ENCODE measurements at places on chromosomes 6 and 20.

DNA sequence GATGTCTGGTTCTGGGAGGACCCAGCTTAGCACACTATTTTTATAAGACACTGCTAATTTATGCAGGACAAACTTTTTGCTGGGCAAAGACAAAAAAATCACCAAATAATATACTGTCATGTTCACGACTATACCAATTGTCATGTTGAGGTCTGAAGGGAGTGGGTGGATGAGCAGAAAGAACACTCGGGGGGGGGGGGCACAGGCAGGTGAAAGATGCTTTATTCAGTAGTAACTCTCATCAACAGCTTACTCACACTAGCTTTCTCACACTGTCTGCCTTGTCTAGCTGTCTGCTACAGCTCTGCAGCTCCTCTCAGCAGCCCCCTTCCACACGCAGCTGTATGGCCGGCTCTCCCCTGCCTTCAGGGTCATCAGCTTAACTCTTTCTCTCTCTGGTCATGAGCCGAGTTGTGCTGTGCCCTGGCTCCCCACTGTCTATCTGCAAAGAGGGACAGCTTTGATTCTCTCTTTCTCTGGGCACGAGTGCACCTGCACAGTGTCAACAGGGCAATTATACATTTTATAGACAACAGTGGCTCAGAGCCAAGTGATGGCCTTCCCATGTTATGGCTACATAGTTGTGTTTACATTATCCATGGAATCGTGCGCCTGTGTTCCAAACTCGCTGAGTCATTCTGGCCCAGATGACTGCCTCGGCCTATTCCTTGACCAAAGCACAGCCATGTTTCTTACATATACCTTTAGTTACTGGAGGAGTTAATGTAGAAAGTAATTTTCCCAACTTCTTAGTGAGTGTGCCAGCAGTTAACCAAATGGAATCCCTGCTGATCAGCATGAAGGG, 187.7 kb upstream of the PRSS16 start:
- DNase-seq: no peak

- DNase-seq: no peak
Observed at GRCh38 chr6:18328540-18328939, 58.6 kb upstream of the RNF144B start.

- no peak for DNase-seq
Observed at GRCh38 chr6:112626468-112627082, 279.4 kb downstream of the RFPL4B start.

GRCh38 chr6:160426136-160426535, 78.0 kb downstream of the SLC22A3 start:
- no peak for DNase-seq

- no peak for DNase-seq
Observed at GRCh38 chr20:48015943-48016723, 230.9 kb upstream of the SULF2 start.

DNA sequence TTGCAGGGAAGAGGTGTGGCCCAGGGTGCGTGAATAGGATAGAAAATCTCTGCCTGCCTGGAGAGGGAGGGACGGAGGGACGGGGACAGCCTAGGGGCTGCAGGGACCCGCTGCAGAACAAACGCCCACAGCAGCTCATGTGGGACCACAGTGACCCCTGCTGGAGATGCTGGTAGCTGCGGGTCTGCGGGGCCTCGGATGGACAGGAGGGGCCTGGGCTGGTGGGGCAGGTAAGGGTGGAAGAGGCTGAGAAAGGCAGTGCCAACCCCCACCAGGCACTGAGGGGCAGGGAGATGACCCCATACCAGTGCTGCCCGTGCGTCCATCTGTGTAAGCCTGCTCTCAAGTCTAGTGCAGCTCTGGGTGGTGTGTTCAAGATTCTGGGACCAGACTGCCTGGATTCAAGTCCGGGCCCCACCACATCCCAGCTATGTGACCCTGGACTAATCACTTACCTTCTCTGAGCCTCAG, 39.4 kb downstream of the KIAA1755 start:
- peak; percentile 60 for DNase-seq

- DNase-seq: no peak
Observed at GRCh38 chr6:135481783-135482369, 15.7 kb downstream of the AHI1 start.

- DNase-seq: peak; percentile 49
Observed at GRCh38 chr6:85449388-85449817, 480 bp upstream of the NT5E start.

GRCh38 chr6:128241216-128241615, 279.2 kb downstream of the PTPRK start:
- no peak for DNase-seq

- DNase-seq: no peak
Observed at GRCh38 chr20:19832875-19833274, 74.8 kb downstream of the RIN2 start.

DNA sequence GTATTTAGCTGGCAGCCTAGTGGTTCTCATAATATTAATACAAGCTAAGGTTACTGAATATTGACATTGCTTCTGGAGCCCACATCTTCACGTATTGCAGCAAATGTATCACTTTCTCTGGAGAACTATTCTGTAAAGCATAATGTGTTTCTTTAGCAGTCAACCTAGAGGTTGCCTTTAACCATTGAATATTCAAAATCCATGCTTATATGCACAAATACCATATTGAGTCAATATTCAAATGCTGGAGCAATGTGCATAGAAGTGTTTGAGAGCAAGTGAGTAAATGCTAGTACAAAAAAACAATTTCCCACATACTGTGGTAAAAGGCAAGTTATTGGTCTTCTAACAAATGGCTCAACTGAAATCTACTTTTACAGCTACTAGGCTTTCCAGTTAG, 231.8 kb downstream of the TRDN start:
- no peak for DNase-seq

GRCh38 chr20:38676576-38676975, 47.7 kb upstream of the SLC32A1 start:
- DNase-seq: no peak

DNA sequence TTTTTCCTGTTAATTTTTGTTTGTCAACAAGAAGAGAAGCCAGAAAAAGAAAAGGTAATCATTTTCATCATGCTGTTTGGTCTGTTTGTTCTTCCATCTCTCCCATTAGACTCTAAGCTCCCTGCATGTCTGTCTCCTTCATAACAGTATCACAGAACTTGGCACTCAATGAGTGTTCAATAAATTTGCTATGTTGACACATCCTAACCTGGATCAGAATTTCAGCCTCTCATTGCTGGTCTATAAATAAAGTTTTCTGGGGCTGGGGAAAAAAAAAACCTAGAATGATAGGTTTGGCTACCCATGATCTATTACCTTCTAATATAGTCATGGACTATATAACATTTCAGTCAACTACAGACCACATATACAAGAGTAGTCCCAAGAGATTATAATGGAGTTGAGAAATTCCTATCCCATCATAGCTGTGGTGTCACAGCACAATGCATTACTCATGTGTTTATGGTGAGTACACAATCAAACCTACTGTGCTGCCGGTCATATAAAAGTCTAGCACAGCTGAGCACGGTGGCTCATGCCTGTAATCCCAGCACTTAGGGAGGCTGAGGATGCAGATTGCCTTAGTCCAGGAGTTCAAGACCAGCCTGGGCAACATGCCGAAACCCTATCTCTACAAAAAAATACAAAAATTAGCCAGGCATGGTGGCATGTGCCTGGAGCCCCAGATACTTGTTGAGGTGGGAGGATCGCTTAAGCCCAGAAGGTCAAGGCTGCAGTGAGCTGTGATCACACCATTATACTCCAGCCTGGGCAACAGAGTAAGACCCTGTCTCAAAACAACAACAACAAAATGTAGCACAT, 5.9 kb downstream of the NUDT3 start:
- DNase-seq: no peak

GRCh38 chr6:156507106-156507505, 270.1 kb upstream of the ARID1B start:
- DNase-seq: no peak

DNA sequence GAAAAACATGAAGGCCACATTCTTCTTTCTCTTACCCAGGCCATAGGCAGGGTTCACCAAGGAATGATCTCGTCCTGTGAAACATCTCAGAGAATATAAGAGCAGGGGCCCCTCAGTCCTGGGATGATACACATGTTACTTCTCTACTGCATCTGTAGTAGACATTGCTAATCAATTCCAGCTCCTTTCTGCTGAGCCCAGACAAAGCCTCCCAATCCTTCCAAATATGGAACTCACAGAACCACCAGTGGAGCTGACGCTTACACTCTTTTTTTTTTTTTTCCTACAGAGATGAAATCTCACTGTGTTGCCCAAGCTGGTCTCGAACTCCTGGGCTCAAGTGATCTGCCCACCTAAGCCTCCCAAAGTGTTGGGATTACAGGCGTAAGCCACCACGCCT, 9.1 kb downstream of the SNTA1 start:
- no peak for DNase-seq

DNA sequence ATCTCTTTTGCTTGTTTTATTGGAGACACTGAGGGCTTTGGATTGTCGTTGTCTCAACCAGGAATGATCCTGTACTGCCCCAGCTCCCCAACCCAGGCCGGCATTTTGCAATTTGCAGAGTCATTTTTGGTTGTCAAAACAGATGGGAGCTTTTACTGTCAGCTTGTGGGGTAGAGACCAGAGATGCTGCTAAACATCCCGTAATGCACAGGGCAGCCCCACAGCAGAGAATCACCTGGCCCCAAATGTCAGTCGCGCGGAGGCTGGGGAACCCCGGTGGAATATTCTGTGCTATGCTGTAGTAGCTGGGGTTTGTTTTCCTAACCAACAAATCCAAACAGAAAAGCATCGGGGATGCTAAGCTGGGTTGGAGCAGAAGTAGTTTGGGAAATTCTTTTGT, 99.7 kb downstream of the TSHZ2 start:
- peak; percentile 14 for DNase-seq

DNA sequence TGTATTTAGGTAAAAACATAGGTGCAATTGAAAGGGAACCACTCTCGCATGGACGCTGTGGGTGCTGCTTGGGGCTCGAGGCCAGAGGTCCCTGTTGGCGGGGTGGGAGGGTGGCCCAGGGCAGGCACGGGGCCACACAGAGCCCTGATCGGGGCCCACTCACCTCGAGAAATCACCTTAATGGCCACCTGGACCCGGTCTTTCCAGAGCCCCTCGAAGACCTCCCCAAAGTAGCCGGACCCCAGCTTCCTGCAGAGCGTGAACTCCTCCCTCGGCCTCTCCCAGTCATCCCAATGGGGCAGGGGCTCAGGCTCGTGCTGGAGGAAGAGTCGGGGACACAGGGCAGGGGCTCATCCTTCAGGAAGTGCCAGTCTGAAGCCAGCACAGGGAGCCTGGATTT, 3.8 kb downstream of the PTK6 start:
- DNase-seq: no peak

GRCh38 chr20:41138475-41139226, 1.3 kb downstream of the PLCG1 start:
- peak; percentile 37 for DNase-seq

DNA sequence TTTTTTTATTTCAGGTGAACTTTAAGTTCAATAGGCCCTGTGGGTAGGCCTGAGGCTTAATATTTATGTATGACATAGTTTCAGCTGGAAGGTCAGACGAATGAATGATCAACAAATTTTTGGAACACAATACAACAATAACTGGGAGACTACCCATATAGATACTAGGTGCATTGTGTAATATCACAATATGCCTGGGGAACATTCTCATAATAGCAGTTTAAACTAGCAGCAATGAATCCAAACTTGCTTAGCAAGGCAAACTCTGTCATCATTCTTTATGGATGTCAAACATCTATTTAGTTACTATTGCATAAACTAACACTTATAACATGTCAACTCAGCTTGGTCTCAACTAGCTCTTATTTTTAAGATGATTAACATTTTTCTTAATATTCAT, 49.3 kb downstream of the ELOVL4 start:
- no peak for DNase-seq

GRCh38 chr6:34232901-34233300, 3.8 kb upstream of the HMGA1 start:
- no peak for DNase-seq

- DNase-seq: no peak
Observed at GRCh38 chr6:32522302-32523047, 7.6 kb downstream of the HLA-DRB5 start.

- DNase-seq: no peak
Observed at GRCh38 chr6:158067436-158068015, 85.9 kb downstream of the SYNJ2 start.

DNA sequence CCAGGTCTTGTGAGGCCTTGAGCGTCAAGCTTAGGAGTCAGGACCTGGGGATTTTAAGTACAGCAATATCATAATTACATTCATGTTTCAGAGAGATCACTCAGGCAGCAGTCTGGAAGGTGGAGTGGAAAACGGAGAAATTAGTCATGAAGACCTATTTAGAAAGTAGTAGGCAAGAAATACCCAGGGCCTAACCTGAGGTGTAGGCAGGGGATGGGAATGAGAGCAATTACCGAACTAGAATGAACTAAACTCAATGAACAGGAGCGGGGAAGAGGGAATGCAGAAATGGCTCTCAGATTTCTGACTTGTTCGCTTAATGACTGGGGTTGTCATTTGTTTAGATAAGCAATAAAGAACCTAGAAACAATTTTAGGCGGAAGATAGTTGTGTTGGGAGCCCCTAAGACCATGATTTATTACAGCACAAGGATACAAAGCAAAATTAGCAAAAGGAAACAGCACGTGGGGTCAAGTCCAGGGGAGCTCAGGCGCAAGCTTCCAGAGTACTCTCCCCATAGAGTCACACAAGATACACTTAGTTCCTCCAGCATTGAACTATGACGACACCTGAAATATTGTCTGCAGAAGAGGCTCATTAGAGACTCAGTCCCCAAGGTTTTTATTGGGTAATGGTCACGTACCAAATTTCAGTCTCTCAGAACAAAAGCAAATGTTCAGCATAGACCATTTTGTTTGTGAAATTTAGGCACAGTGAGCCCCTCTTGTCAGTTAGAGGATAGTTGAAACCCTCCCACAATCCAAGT, 178.8 kb upstream of the AKAP12 start:
- DNase-seq: no peak

- DNase-seq: no peak
Observed at GRCh38 chr20:50266293-50267040, 75.8 kb downstream of the CEBPB start.

DNA sequence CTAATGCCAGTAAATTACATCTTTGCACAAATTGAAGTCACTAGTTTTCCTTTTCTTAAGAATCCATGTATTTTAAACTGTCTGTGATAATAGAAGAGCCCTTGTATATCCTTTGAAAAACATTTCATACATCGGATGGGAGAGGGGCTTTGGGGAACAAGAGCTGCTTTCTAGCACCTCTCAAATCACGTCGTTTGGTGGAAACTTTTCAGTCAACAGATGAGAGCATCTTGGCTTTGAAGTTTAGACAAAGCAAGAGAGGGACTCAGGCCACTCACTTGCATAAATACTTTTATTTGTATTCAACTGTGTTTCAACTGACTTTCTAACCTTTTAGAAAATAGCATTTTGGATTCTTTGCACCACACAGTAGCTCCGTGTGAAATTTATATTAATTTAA, 502.3 kb upstream of the IMPG1 start:
- no peak for DNase-seq

- no peak for DNase-seq
Observed at GRCh38 chr6:12473494-12473893, 183.3 kb downstream of the EDN1 start.

- DNase-seq: no peak
Observed at GRCh38 chr20:59013959-59014608, 5.1 kb upstream of the TUBB1 start.

- DNase-seq: no peak
Observed at GRCh38 chr6:111534231-111534751, 51.3 kb upstream of the REV3L start.

GRCh38 chr6:157002774-157003173, 225.6 kb downstream of the ARID1B start:
- no peak for DNase-seq
